Iris pigment epithelial cell (primary cell): ENCODE measurements at places on chromosomes 7 and 10.
A peak's percentile ranks its signal among the peaks of the same experiment; 100 is the strongest.

DNA sequence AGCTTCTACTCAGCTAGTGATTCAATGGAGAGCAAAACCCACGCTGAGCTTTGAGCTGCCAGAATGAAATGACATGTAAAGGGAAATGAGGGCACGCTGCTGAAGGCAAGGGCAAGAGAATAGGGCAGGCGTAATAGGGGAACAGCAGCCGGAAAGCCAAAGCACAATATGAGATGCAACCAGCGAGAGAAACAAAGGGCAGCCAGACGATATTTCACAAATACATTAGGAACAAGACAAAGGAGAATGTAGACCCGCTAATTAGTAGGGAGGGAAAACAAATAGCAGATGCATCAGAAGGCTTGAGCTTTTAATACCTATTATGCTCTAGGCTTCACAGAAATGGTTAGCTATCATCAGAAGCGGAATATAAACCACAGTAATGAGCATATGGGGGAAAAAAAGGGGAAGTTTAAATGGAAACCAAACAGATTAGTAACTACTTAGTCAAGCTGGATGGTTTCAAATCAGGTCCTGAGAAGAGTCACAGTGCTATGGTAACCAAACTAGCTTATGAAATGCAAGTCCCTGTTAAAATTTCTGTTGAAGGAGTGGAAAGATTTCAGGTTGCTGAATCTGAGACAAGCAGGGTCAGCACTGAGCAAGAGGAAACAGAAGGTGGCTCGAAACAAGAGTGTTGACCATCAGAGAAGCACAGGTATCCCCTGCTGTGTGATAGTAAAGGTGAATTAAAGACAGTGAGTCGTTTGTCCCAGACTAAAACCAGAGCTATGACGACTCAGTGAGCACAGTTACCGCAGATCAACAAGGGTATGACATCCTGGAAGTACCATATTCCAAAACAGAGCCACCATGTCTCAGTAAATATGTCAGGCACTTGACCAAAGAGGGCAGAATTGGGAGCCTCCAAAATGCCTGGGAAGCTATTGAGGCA lies 496.9 kb upstream of the CELF2 start:
- DNase-seq: no peak

- DNase-seq: no peak
Measured at GRCh38 chr7:131961054-131961680, 404.7 kb upstream of the PODXL start.

- no peak for DNase-seq
Measured at GRCh38 chr10:122655524-122656307, 43.9 kb downstream of the C10orf120 start.

GRCh38 chr10:132021504-132022143 lies 39.9 kb upstream of the BNIP3 start:
- DNase-seq: no peak

GRCh38 chr7:69934144-69934903 lies 336.0 kb downstream of the AUTS2 start:
- DNase-seq: no peak

GRCh38 chr10:101783736-101784118 lies 481 bp upstream of the NPM3 start:
- DNase-seq: no peak

DNA sequence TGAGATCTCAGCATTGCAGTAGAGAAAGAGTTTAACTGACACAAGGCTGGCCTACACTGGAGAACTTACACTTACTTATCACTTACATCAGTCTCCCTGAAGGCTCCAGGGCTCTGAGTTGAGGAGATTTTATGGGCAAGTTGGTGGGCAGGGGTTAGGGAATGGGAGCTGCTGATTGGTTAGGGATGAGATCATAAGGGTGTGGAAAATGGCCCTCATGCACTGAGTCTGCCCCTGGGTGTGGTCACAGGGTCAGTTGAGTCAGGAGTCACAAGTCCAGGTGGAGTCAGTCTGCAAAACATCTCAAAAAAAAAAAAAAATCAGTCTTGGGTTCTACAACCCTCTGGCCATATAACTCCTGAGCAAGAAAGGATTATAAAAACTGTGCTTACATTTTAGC lies 60.5 kb downstream of the PPP1R17 start:
- no peak for DNase-seq

GRCh38 chr10:104150139-104150538 lies 28.2 kb downstream of the SFR1 start:
- DNase-seq: no peak

GRCh38 chr10:101041252-101041761 lies 10.3 kb downstream of the SFXN3 start:
- DNase-seq: peak; percentile 89

GRCh38 chr7:37987732-37988131 lies 67.3 kb downstream of the EPDR1 start:
- peak; percentile 11 for DNase-seq

DNA sequence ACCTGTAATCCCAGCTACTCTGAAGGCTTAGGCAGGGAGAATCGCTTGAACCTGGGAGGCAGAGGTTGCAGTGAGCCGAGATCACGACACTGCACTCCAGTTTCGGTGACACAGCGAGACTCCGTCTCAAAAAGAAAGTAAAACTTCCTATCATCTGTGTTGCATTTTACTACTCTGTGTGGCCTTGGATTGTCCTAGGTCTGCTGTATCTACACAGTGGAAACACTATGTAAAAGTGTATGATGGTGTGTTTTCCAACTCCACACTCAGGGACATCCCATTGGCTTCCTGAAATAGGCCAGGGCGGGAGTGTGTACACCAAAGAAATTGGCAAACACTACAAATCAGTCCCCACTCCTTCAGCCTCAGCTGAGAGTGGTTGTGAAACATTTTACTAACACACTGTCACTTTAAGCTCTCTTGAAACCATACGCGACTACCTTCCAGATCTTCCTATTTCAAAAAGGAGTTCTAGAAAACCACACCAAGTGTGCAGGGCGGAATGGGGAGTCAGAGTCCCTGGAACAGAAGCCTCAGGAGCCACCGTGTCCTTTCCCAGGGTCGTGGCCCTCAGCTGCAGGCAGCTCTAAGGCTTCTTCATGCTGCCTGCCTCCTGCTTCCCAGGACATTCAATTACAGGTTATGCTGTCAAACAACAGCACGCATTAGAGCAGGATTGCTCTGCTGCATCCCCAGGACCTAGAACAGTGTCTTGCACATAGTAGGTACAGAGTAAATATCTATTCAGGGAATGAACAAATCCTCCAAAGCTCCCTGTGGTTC lies 275.4 kb downstream of the PARD3 start:
- peak; percentile 41 for DNase-seq

DNA sequence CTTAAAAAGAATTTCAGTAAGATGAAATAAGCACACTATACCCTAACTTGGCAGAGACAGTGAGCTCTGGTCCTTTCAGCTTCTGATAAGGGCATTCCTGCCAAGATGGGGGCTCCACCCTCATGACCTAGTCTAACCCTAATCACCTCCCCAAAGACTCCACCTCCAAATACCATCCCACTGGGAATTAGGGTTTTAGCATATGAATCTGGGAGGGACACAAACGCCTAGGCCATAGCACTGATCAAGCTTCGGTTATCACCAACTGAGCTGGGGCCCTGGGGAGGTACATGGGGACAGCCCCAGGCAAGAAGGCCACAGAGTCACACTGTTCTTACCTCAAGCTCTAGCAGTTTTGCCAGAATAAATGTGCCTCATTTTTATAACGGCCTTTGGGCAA lies 31.4 kb downstream of the PALS2 start:
- no peak for DNase-seq

GRCh38 chr10:121049489-121049888 lies 198.3 kb downstream of the WDR11 start:
- DNase-seq: no peak

GRCh38 chr10:128713471-128713870 lies 587.2 kb upstream of the MKI67 start:
- no peak for DNase-seq

- DNase-seq: no peak
Measured at GRCh38 chr10:43264344-43264964, 2.4 kb downstream of the RASGEF1A start.

GRCh38 chr7:139619367-139619657 lies 95.8 kb downstream of the CLEC2L start:
- DNase-seq: peak; percentile 56

DNA sequence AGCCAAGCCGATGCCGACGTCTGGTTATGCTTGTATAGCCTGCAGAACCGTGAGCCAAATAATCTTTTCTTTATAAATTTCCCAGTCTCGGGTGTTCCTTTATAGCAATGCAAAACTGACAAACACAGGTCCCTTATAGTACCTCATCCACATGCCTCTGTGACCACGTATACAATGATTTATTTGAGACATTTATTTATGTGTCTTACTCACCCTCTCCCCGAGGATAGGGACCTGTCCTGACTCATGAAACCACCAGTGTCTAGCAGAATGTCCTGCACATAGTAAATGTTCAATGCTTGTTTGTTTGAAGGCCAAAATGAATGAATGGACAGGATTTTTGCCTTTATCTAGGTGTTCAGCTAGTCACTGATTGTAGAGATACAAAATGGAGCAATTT lies 147.9 kb upstream of the FZD8 start:
- DNase-seq: peak; percentile 27
